ENCODE measurements at places on chromosomes 12 and 14.

GRCh38 chr14:28778138-28779117 lies 11.8 kb downstream of the FOXG1 start:
- DNase-seq, result no peak

- DNase-seq, result no peak
Observed at GRCh38 chr14:23525611-23526010, 26.0 kb downstream of the ZFHX2 start.

DNA sequence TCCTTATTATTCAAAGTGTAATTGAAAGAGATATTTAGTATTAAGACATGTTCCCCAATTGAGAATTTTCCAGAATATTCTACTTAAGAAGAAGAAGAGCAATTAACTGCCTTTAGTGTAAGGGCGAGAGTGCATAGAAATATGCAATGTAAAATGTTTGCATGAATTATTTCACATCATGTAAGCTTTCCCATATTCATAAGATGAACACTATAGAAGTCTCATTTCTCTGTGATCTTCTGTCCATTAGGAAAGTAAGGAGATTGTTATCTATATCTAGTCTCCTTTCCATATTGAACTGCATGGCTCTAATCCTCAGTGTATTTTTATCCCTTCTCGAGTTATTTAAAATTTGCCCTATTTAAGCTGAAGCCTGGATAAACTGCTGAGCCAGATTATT lies 17.1 kb upstream of the FGD4 start:
- DNase-seq, result no peak

DNA sequence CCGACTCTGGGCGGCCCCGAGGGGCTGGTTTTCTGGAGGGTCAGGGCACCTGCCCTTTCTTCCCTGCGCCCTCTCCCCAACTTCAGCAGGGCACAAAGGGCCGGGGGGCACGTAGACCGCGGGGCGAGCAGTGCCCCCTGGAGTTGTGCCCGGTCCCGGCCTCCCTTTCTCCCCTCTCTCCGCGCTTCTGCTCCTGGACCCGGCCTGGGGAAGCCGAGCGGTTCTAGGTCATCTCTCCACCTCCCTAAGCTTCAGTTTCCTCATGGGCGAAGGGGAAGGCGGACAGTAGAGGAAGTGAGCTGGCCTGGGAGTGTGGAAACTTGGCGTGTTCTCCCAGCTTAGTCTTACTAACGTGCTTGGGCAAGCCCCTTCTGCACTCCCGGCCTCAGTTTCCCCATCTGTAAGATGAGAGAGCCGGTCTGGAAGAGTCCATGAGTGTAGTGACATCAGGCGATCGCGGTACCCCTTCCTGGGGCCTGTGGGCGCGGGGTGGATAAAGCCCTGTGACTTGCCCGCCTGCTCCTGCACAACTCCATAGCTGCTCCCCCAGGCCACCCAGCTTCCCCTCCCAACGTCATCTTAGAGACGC lies 158.6 kb upstream of the PARP11 start:
- no peak for DNase-seq

DNA sequence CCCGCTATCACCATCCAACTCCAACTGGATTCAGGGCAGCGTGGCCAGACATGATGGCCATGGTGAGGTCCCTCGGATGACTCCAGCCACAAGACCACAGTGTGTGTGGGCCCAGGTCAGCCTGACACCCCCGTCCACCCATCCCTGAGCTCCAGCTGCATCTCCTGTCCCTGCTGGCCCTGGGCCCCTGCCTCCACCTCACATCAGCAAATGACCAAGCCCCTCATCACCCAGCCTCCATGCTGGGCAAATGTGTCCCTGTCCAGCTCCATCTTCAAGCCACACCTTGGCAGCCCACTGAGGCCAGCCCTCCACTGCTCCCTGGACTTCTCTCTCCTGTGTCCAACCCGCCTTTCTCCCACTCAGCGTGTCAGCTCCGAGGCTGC lies 3.2 kb downstream of the GPR132 start:
- no peak for DNase-seq
